ENCODE measurements at places on chromosomes 12 and 14.

DNA sequence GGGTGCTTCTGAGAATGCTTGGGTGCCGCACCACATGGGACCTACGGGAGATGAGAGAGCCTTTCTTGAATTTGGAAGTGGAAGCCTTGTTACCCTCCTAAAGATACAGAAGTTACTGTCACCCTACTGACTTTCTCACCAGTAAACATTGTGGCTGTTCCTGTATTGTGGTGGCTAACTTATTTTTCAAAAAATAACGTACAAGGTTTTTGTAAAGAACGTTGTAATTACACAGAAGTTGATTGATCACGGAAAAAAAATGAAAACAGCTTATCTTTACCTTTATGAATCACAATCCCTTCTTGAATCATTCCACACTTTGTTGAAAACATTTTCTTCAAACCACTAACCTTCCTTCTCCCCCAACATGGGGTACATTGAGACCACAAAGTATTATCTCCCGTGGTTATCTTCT lies 22.0 kb upstream of the PPFIBP1 start:
- no peak for DNase-seq

GRCh38 chr12:79183926-79184325 lies 319.4 kb downstream of the SYT1 start:
- no peak for DNase-seq

- DNase-seq = no peak
Measured at GRCh38 chr12:9344541-9344940, 136.3 kb upstream of the PZP start.

GRCh38 chr14:105102361-105102870 lies 37.2 kb upstream of the GPR132 start:
- no peak for DNase-seq

- DNase-seq = no peak
Measured at GRCh38 chr12:71456316-71456715, 16.7 kb downstream of the LGR5 start.

GRCh38 chr14:96130391-96130790 lies 74.2 kb upstream of the BDKRB2 start:
- no peak for DNase-seq

Data from activated CD4-positive, alpha-beta T cell treated with anti-CD3 and anti-CD28 coated beads for 24 hours (primary cell).